ENCODE measurements at places on chromosomes 2 and 18.

GRCh38 chr2:203584784-203585183, 49.7 kb upstream of the RAPH1 start:
- no peak for DNase-seq

GRCh38 chr18:34322365-34323289, 97.9 kb upstream of the NOL4 start:
- no peak for DNase-seq

DNA sequence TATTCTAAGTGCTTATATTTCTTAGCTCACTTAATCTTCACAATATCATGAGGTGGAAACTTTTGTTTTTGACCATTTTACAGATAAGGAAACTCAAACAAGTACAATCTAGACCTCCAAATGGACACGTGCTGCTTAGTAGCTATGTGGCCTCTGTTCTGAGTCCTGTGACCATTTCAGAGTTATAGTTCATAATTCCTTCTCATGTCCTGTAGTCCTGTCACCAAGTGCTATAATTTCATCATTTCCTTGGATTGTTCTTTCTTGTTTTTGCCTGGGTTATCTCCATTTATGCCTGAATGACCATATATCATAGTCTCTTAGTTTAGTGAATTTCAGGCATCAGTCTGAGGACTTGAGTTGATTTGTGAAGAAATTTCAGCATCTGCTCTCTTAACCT, 91.7 kb downstream of the NUP35 start:
- DNase-seq = no peak

GRCh38 chr2:162333968-162334367, 10.0 kb upstream of the GCA start:
- DNase-seq = no peak

- no peak for DNase-seq
These were observed 2.3 kb downstream of the NEUROD1 start for GRCh38 chr2:181677912-181678586.

DNA sequence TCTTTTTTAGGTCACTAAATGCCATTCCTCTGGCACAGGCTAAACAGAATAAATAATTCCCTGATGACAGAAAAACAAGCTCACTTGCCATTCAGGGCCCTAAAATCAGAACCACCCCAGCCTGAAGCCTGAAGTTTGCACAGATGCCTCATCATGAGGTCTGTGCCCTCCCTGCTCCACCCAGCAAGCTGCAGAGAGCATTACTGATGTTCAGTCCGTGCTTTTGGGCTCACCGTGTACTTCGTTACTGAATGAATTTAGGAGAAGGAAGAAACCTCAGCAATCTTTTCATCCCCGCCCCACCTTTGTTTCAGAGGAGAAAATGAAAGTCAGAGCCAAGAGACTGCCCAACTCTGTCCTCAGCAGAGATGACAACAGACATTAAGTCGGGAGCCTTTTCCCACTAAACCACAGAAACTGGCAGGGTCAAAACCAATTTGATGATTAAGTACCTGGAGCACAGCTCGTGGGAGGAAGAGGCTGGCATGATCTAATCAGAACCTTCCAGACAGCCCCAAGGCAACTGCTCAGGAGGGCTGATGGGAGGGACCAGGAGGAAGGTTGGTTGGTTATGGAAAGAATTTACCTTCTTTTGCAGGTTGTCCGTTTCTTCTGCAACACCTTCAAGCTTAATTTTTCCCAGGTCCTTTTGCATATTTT, 122.7 kb downstream of the LAMA1 start:
- DNase-seq = no peak

DNA sequence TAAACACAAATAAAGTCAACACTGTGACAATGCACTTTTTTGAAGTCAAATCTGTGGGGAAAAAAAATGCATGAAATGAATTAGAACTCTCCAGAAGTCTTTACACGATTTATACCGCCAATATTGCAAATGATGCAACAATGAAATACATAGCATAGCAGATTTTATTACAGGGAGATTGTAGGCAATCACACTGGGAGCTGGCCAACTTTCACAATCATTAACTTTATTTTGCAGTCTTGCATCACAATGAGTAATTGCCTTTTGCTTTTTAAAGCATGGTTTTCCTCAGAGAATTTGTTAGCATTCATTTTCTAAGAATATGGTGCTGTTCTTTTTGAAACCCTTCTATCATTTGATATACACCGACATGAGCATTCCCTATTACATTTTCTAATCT, 366.4 kb upstream of the FSIP2 start:
- DNase-seq = no peak

DNA sequence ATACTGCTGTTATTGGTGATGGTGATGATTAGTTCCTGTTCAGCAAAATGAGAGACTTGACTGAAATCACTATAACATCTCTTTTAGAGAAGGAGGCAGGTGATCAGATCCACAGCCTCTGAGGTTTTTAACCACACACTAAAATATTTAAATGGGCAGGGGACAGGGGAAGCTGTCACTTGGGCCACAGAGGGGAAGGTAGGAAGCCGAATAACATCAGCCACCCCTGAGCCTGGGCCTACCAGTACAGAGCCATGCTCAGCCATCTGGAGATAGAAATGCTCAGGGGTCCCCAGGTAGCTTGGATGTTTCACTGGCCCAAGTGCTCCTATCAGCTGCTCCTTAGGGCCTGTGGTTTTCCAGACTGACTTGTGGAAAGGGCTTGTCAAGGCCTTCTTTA, 122.3 kb downstream of the MRO start:
- DNase-seq = no peak

- no peak for DNase-seq
These were observed 132.1 kb upstream of the DLGAP1 start for GRCh38 chr18:4587204-4587603.

GRCh38 chr2:88053934-88054781, 1.4 kb downstream of the KRCC1 start:
- DNase-seq = no peak

GRCh38 chr2:18662689-18663088, 73.3 kb upstream of the NT5C1B start:
- no peak for DNase-seq

- DNase-seq = no peak
These were observed 24.8 kb downstream of the NCOA1 start for GRCh38 chr2:24515831-24516230.

- no peak for DNase-seq
These were observed 21.7 kb downstream of the ACSL3 start for GRCh38 chr2:222882484-222882928.

DNA sequence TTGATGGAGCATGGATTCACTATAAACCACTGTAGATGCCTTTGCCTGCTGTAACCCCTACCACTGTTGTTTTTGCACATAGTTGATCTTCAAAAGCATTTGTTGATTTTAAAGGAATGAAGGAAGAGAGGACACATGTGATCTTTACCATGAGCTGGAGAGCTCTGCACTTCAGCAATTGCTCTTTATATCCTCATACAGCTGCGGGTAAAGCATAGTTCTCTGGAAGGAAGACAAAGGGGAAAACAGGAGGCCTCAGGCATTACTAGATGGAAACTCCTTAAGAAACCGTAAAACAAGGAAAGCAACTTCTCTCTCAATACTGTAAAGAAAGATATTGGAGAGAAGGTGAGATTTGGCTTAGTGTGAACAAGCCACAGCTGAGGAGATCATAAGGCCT, 60.6 kb downstream of the SCG2 start:
- DNase-seq = no peak

DNA sequence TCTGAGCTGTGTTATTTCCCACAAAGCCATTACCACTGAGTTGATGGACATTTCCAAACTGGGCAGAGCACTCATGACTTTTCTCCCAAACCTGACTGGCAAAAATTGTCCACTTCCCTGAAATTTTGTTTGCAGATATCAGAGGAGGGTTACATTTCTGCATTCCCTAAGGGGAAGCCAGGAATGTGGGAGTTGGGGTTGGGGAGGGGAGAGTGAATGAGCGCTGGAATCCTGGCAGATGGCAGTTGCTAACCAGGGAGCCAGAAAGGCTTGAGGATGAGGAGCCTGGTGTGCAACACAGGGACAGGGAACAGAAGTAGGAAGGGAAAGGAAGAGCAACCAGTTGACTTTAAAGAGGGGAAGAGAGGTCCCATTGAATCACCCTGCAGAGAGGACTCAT, 14.0 kb upstream of the CCNYL1 start:
- DNase-seq = no peak

GRCh38 chr2:205781244-205781931, 99.1 kb downstream of the NRP2 start:
- no peak for DNase-seq

GRCh38 chr18:76765649-76766048, 56.7 kb upstream of the ZNF236 start:
- DNase-seq = no peak

DNA sequence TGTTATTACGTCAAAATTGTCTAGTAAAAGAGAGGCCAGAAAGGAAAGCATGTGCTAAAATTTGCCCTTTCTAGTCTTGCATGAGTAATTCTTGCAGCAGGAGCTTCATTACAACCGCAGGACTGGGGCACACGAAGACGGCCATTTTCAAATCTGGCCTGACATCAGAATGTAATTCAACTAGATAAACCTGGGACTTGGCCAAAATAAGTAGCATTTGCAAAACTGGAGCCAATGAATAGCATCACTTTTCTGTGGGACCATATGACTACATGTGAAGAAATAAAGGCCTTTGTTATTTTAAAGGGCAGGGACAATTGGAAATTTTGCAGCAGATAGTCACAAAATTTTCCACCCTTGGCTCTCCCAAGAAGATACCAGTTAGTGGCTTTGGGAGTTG, 3.0 kb upstream of the FZD7 start:
- DNase-seq = no peak

GRCh38 chr2:46127176-46127575, 170.0 kb upstream of the EPAS1 start:
- no peak for DNase-seq

DNA sequence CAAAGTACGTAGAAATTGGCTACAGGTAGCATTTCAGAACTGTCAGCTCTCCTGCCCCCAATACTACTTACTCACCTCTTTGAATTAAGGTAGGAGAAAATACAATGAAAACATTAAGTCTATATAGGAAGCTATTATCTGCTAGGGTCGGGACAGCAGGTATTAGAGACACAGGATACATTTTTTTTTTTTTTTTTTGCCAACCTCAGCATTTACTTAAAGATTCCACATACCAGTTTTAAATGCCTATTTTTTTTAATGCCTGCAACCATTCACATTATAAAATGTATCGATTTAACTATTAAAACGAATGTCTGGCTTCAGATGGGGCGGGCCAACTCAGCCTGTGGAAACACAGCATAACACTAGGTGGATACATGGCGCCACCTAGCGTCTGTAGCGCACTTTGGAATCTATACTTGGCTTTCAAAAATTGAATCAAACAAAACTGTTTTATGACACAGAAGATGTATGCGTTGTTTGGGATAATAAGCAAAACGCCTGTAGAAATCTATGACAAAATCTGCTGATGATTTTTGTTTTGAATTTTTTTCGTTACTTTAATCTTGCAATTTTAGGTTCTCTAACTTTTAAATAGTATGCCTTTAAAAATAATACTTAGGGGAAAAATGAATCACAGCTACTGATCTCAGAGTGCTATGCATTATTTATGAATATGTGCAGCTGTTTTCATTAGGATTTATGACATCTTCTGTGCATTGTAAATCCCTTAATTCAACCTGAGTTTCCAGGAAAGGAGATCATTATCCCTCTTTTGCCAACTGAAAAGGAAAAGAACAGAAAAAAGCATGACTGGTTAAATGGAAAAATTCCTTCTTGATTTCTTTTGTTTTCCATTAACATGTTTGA, 261.0 kb downstream of the NYAP2 start:
- peak; percentile 26 for DNase-seq

DNA sequence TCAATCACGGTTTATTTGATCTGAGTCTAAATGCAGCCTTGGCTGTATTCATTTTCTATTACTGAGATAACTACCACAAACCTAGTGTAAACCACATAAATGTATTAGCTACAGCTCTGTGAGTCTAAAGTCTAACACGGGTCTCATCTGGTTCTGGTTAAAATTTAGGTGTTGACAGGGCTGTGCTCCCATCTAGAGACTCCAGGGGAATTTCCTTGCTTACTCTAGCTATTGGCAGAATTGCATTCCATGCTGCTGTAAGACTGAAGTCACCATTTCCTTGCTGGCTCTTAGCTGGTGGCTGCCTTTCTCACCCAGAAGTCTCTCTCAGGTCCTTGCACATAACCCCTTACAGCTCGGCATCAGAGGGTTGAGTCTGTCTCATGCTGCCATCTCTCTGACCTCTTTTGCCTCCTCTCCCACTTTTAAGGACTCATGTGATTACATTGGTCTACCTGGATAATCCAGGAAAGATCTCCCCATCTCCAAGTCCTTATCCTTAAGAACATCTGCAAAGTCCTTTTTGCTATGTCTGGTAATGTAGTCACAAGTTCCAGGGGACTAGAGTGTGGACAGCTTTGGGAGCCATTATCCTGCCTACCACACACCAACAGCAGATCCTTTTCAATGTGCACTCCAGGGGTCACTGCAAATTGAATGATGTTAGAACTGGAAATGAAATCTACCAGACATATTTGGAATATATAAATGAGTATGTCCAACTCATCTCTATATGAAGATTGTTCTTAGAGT, 207.0 kb upstream of the AGAP1 start:
- no peak for DNase-seq

- DNase-seq = no peak
These were observed 33.2 kb upstream of the MTIF2 start for GRCh38 chr2:55302241-55302640.

DNA sequence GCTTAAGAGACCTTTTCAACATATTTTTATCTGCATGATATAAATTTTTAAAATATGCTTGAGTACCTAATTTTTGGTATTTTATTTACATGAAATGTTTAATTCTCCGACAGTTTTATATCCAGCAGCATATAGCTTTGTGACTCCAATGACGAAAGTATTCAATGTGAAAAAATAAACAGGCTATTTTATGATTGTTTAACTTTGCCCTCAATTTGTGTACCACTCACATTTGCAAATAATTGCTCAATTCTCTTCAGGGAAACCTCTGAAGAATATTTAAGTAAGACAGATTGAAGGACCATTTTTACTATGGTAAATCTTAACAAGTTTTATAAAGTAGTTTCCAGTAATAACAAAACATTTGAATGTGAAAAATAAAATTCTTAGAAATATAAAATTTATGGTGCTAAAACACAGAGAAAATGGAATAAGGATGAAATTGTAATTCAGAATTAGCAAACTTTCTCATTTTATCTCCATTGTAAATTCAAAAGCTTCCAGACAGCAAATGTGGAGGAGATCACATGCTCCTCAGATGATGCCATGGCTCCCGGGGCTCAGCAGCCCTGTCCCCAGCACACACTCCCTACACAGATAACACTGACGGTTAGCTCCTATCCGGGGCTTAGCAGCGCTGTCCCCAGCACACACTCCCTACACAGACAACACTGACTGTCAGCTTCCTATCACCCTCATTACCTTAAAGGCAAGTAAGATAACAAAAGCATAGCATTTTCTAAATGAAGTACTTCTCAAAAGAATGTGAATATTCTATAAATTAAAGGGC, 39.7 kb downstream of the SH3YL1 start:
- no peak for DNase-seq

- DNase-seq = no peak
These were observed 31.8 kb downstream of the ARHGAP25 start for GRCh38 chr2:68766376-68766845.

GRCh38 chr2:88545118-88545517, 82.1 kb downstream of the EIF2AK3 start:
- no peak for DNase-seq

GRCh38 chr18:70207181-70207580, 1.7 kb upstream of the RTTN start:
- DNase-seq = no peak

Measured in HS-27A (cell line).